A549 (cell line): ENCODE measurements at places on chromosomes 3 and 15.
A peak's percentile ranks its signal among the peaks of the same experiment; 100 is the strongest.

- no peak for DNase-seq
Observed at GRCh38 chr3:31943041-31943440, 38.0 kb downstream of the OSBPL10 start.

DNA sequence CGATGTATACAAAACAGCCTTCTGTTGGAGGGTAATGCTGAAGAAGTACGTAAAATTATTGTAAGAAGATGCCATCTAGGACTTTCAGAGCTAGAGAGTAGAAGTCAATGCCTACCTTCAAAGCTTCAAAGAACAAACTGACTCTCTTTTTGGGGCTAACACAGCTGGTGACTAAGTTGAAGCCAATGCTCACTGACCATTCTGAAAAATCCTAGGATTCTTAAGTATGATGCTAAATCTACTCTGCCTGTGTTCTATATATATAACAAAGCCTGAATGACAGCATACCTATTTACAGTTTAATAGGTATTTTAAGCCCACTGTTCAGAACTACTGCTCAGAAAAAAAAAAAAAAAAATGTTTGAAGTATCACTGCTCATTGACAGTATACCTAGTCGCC, 18.9 kb downstream of the ADPGK start:
- DNase-seq, result no peak

DNA sequence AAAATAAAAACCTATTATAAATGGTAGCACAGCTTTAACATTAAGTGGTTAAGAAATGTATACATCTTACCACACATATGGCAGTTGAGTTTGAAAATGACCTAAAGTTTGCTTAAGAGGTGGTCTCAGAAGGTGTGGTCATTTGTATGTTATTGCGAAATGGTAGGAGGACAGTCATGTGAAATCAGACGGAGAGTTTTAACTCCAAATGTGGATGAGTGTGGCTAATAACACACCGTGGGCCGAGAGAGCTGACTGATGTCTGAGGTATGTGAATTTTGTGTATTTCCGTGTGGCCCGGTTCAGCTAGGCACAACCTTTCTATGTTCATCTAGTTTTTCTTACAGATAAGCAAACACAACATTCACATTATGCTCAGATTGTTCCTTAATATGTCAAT, 71.9 kb downstream of the ARNT2 start:
- DNase-seq, result no peak

DNA sequence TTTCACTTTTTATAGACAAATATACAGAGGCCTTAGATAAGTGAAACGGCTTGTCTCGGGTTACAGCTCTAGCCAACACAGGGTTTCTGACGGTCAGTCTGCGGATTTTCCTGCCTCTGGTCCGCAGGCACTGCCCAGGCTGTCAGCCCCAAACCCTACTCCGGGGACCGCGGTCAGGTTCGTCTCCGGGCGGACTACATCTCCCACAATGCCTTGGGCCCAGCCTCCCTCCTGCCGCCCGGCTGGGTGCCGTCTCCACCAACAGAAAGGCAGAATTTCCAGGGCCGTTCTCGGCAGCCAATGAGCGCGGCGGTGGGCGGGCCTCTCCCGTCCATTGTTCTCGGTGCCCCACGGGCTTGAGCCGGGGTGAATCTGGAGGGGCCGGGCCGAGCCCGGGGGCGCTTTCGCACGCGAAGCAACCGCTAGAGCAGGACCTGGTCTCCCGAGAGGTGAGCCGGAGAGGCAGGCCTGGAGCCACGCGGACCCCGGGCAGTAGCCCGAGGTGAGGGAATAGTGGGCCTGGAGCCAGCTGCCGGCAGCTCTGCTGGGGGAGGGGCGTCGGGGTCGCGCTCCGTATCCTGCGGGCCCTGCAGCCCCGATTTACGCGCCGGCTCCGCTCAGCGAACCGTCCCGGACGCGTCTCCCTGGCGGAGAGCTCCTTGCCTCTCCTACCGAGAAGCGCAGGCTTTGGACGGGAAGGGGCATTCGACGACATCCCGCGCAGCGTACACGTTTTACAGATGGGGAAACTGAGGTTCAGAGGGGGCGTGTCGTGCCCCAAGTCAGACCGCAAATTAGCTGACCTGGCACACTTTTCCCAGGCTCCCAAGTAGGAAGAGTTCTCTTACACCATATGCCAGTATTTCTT, at the start of gene ZSCAN2:
Gene ZSCAN2 (plus strand): TSS at position 323 of the 868 bp plus-strand sequence. CDS start 2,919 bp downstream, outside the sequence.
- peak; percentile 95 for DNase-seq

GRCh38 chr3:5874931-5875341, 687.4 kb downstream of the EDEM1 start:
- no peak for DNase-seq

DNA sequence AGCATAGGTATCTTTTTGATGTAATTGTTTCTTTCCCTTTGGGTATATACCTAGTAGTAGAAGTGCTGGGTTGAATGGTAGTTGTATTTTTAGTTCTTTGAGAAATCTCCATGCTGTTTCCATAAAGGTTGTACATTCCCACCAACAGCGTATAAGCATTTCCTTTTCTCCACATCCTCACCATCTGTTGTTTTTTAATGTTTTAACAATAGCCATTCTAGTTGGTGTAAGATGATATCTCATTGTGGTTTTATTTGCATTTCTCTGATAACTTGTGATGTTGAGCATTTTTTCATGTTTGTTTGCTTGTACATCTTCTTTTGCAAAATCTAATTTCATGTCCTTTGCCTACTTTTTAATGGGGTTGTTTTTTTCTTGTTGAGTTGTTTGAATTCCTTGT, 80.0 kb upstream of the TMC3 start:
- DNase-seq, result no peak

DNA sequence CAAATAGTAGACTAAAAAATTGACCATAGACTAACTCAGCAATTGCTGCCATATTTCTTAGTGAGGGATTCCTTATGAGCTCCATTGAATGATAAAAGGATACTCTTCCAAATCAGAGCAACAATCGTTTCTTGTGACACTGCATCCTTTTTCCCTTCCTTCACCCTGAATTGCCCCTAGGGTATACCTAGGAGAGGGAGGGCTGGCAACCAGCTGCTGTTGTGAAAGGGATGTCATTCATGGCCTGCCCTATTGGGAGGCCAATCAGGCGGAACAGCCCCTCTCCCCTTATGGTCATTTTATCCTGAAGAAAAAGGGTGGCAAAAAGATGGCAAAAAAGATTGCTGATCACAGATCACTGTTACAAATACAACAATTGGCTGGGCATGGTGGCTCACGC, 26.3 kb downstream of the B3GNT5 start:
- no peak for DNase-seq

DNA sequence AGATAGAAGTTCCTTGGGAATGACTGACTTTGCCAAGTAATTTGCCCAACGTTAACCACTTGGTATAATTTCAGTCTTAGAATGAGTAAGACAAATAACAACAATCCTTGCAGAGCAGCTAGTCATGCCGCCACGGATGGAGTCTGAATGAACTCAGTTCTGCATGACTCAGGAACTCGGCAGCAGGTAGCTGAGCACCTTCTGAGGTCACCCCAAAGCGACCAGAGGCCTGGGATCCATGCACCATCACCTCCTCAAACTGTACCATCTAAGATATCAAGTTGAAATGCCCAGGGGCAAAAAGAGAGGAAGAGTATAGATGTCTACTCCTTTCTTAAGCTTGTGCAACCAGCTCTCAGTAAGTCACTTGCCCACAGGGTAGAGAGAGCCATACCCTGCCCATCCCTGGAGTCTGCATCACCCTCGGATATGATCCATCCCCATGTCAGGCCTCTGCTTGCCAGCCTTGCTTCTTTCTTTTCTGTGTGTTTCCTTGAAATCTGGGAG, 8.5 kb upstream of the CDCP1 start:
- DNase-seq, result peak; percentile 30

- DNase-seq, result no peak
Observed at GRCh38 chr3:64340641-64341101, 115.4 kb upstream of the PRICKLE2 start.

GRCh38 chr15:57552678-57553334, 38.9 kb upstream of the MYZAP start:
- DNase-seq, result no peak

GRCh38 chr3:10339376-10339955, 18.6 kb upstream of the SEC13 start:
- no peak for DNase-seq

DNA sequence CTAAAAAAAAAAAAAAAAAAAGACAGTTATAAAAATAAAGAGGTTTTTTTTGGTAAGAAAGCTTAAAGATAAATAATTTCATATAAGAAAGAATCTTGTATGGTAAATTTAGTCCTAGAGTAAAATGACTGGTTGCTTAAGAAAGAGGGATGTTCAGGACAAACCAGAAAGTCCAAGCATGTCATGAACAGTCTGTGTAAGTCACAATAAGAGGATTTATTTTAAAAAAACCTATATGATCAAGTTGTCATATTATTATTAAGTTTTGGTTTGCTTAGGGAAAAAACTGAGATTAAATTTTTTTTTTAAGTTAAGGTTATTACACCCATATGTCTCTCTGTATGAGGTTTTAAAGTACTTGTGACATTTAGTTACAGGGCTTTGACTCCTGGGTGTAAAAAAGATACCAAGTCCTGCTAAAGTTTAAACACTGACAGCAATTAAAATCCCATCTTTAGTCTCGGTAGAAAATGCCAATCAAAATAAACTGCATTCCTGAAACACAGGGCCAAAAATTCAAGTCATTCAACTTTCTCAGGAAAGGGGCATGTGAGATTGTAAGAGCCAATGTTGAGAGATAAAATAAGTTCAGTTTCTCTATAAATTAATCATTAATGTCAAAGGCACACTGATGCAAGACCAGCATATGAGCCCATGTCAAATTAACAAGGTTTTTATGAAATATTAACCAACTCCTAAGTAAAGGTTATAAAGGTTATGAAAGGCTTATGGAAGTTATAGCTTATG, 8.5 kb upstream of the BDH1 start:
- peak; percentile 28 for DNase-seq
